ENCODE measurements at places on chromosomes 1 and 21.

- no peak for DNase-seq
Measured at GRCh38 chr1:76833151-76833550, 34.1 kb upstream of the ST6GALNAC5 start.

DNA sequence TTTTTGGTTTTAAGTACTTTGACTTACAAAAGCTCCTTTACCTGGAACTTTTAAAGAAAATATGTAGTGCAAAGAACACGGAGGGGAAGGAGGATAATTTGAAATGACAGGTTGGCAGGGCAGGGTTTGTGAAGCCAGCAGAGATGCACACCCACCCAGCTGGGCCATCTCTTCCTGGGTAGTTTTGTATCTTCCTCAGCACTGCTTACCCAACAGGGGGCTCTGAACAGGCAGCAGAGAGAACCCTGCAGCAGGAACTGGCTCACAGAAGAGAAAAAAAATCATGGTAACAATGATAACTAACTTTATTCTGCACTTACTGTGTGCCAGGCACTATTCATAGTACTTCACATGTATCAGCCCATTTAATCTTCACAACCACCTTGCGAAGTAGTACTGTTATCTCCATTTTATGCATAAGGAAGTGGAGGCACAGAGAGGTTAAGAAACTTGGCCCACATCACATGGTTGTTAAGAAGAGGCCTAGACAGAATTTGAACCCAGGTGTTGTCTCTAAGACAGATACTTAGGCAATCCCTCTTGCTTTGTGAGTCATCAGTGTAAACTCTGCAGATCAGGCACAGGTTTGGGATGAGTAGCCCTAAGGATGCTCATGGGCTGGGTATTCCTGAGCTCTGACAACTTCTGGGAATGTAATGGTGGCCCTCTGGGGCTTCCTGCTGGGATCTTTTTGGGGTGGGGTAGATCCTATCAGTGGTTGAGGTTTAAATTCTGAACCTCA is 60.8 kb downstream of the ELK4 start:
- DNase-seq: no peak

DNA sequence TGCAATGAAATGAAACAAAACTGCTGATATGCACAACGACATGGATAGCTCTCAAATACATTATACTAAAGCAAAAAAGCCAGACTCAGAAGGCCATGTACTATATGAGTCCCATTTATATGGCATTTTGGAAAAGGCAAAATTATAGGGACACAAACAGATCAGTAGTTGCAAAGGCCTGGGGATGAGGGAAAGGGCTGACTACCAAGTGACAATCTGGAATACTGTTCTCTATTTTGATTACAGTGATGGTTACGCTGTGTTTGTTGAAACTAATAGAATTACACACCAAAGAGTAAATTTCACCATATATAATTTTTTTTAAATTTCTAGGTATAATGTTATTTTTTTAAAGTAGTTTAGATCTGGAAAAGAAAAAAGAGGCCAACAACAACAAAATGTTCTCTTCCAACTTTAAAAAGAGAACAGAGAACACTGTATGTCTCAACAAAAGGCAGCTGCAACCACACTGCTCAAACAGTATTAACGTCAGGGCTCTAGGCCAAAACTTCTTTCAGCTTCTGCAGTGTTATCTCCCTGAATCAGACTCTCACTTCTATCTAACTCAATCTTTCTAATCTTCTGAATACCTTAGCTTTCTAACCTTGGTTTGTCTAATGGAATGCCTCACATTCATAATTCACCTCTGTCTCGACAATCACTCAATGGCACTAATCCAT is 75.8 kb downstream of the FOXJ3 start:
- DNase-seq: peak; percentile 36

DNA sequence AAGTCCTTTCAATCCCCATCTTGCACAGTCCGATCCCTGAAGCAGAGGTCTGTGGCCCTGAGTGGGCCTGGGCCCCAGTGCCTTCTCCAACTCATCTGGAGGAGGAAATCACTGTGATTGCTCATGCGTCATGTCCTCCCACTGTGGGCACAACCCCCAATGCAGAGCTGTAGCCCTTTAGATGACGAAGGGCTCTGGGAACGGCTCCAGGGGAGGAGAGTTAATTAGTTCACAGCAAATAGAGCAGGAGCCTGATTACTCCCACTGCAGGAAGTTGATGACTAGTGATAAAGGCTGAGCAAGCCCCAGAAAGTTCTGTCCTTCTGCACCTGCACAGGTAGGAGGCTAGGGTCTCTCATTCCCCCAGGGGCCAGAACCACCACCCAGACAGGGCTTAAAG is 111.5 kb downstream of the CCDC185 start:
- peak; percentile 98 for DNase-seq

Data from M059J (cell line).